Activated T-helper 17 cell treated with anti-CD3 and anti-CD28 coated beads, Interleukin-2, amount 50 U/mL, for 72 hours (primary cell): ENCODE measurements at places on chromosomes 2 and 18. TPM values are rescaled to one million over a fixed set of nuclear protein-coding genes. Genes with fewer than 3 reads are reported as not detected.

The MYO7B gene
- total RNA-seq: 0.16 TPM

The SERPINB13 gene
- total RNA-seq: not detected

The MOGAT1 gene
- total RNA-seq: not detected

- ATAC-seq: peak; percentile 80
Observed at GRCh38 chr2:102424754-102425153, 1.8 kb downstream of the IL18RAP start.

DNA sequence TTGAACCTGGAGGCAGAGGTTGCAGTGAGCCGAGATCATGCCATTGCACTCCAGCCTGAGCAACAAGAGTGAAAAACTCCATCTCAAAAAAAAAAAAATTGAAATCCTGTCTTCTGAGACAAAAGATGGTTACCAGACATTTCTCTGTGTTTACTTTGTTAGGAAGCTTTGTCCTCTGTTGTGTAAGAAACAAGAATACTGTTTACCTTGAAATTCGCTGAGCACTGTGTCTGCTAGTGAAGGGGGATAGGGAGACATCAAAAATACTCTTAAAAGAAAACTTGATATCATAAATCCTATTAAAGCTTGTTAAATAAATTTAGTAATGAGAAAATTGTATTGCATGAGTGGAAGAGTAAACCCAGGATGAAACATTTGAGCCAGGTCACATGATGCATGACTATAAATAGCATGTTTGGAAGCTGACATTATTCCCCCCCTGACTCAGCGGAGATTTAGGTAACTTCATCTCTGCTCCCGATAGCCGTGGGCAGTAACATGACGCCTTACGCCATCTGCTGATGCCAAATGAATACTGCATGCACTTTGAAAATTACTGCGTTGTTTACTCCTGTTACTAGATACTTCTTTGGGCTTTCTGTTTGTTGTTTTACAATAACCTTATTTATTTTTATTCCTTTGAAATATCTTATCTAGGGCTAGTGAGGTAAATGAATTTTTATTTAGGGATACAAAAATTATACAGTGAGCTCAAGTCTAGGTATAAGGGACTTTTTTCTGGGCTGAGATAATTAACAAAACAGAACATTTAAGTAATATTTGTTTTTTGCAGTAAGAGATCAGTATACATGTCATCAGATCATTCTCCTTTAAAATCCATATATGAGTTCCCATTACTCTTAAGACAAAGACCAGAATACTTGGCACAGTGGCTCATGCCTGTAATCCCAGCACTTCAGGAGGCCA lies 134.9 kb downstream of the MAP3K20 start:
- peak; percentile 77 for ATAC-seq

DNA sequence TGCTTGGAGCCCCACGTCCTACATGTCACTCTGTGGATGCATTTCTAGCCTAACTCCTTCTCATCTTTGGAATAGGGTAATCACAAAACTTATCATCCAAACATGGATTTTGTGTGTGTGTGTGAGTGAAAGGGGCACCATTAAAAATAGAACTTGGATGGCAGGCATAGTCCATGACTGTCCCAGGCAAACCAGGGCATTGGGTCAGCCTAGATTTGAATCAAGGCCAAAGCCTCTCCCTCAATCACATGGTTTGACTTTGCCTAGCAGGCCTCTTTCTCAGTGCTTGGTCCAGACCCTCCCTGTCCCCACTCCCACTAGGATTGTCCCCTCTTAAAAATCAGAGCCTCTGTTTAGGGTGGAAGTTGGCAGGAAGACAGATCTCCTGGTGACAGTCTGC lies 67.4 kb upstream of the BCL2L11 start:
- ATAC-seq: no peak

DNA sequence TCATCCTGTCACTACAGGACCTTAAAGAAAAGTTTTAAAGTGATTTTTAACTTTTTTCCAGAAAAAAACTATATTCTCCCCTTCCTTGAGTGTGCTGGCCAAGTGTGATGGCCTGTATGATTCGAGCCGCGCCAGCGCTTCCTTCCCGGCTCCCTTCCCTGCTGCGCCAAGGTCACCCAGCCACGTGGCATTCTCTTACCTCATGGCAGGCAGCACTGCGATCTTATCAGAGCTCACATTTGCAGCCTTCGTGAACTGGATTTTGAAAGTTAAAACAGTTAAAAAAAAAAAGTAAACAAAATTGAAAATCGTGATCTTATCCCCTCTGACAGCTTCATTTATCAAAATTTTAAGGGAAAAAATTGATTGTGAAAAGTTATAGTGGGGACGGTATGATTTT lies 279.8 kb downstream of the PTGR3 start:
- no peak for ATAC-seq

The REG3G gene
- not detected for total RNA-seq

The GALNT5 gene
- 0.17 TPM for total RNA-seq

GRCh38 chr2:162257425-162257824 lies 14.2 kb upstream of the FAP start:
- no peak for ATAC-seq

DNA sequence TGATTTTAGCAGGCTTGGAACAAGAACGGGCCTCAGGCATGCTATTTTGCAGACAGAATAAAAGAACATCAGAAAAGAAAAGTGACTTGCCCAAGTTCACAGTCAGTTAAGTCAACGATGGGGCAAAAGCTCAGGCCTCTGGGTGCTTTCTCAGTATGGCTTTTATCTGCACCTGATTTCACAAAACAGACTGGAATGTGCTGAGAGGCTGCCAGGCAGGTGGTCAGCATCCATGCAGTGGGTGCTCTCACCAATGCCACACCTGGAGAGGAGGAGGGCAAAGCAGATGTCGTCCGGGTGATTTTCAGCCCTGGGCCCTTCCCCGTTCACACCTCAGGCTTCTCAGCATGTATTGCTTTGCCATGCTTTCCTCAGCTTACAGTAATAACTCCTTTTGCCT lies 854.6 kb downstream of the RNF144A start:
- ATAC-seq: no peak

- no peak for ATAC-seq
Observed at GRCh38 chr2:66364495-66365333, 70.2 kb upstream of the MEIS1 start.

DNA sequence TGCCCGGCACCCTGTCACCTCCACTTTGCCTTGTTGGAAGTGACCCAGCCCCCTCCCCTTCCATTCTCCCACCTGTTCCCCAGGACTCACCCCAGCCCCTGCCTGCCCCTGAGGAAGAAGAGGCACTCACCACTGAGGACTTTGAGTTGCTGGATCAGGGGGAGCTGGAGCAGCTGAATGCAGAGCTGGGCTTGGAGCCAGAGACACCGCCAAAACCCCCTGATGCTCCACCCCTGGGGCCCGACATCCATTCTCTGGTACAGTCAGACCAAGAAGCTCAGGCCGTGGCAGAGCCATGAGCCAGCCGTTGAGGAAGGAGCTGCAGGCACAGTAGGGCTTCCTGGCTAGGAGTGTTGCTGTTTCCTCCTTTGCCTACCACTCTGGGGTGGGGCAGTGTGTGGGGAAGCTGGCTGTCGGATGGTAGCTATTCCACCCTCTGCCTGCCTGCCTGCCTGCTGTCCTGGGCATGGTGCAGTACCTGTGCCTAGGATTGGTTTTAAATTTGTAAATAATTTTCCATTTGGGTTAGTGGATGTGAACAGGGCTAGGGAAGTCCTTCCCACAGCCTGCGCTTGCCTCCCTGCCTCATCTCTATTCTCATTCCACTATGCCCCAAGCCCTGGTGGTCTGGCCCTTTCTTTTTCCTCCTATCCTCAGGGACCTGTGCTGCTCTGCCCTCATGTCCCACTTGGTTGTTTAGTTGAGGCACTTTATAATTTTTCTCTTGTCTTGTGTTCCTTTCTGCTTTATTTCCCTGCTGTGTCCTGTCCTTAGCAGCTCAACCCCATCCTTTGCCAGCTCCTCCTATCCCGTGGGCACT lies 4.5 kb downstream of the RETREG2 start:
- ATAC-seq: no peak

GRCh38 chr2:60603533-60604190 lies 50.2 kb upstream of the BCL11A start:
- ATAC-seq: no peak
